Stimulated activated CD4-positive, alpha-beta T cell treated with anti-CD3 and anti-CD28 coated beads, Interleukin-4, amount 100 ng/mL, for 24 hours (primary cell): ENCODE measurements at places on chromosomes 3 and 15.

- no peak for DNase-seq
Observed at GRCh38 chr3:34260271-34261000, 462.0 kb downstream of the PDCD6IP start.

- DNase-seq, result no peak
Observed at GRCh38 chr3:38114875-38115644, 21.9 kb downstream of the ACAA1 start.

GRCh38 chr15:81485806-81486205 is 111.8 kb upstream of the TMC3 start:
- DNase-seq, result no peak

- no peak for DNase-seq
Observed at GRCh38 chr3:39528844-39529243, 61.4 kb downstream of the MOBP start.

GRCh38 chr3:104763007-104763406 is 603.7 kb upstream of the ALCAM start:
- no peak for DNase-seq

DNA sequence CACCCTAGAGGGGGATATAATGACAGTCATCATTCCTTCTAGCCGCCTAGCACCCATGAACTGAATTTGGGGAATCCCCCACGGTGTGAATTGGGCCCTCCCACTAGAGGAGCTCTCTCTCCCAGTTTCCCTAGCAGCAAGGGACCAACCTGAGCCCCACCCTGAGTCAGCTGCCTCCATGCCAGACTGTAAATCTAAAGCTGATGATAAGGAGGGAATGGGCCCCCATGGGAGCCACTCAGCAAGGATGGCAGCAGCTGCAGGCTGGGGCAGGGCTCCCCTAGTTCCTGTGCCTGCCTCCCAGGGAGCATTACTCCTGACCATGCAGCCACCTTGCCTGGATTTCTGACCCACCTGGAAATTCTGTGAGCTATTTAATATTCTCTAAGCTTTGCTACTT is 57.0 kb upstream of the PXYLP1 start:
- DNase-seq, result no peak

DNA sequence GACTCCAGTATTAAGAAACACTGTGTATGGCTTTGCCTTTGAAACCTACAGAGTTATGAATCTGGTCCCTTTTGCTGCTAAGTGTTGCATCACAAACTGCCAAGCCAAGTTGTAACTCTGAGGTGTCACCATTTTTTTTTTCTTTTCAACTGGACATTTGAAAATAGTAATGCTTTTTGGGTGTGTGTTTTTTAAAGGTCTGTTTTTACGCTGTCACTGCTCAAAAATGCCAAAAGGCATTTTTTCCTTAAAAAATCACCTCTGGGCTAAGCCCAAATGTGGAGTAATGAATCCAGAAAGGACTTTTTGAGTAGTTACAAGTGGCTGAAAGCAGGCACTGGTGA is 9.5 kb downstream of the SMAD3 start:
- no peak for DNase-seq

DNA sequence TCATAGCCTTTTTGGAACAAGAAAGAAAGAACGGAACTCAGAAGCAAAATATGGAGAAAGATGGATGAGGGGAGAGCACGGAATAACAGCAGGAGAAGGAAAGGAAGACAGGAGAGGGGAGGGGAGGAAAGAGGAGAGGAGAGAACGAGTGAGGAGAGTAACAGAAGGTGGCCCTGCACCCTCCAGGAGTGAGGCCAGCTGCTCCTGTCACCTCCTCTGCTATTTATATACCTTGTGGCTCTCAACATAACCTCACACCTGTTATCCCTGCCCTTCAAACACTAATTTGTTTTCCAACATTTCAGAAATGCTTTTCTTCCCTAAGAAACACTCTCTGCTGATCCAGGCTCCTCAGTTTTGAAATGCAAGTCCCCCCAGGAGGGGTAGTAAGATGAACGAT is 53.4 kb upstream of the ATP2B2 start:
- no peak for DNase-seq

DNA sequence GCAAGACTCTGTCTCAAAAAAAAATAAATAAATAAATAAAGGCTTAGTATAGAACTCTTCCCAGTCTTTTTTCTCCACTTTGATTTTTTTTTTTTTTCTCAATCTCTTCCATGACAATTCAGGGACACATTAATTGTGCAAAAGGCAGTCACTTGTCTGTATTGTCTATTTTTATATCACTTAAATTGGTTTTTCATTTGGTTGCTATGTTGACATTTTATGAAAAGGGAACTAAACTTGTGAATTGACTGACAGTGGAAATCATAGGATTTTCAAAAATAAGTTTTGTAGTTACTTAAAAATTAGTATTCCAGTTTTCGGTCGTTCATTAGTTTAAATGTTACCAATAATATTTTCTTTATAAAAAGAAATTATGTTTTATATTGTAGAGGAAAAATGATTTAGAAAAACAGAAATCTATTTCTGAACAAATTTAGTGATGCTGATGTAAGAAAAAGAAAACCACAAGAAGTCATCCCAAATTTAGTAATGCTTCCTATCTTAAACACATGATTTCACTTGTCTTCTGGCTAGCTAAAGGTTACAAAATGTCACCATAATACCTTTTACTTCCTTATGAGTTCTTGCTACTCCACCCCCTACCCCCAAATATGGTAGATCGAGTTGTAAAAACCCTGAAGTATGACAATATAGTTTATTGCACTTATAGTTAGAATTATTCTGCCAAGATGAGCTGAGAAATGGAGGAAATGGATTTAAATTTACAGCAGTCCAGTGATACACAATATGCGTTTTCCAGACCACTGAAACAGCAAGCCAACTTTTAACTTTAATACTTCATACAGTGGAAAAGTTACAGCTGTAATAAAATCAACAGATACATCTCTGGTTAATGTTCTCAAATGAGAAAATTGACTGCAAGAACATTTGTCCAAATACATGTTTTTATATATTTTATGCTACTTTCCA is 37.0 kb downstream of the PPARG start:
- no peak for DNase-seq

DNA sequence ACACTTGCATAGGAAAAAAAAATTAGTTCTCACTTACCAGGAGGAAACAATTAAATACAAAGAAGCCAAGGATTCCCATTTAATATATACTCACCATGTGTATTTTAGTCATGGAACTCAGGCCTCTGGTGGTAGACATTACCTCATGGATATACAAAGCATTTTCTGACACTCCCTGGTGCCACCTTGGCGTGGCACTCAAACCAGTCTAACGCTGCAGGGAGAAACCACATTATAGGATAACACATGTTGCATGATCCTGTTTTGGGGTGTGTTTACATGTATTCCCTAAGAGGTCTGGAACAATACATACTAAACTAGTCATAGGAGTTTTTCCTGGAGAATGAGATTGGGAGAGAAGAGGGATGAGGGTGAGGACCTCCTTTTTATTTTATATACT is 5.9 kb upstream of the RTF1 start:
- no peak for DNase-seq

GRCh38 chr3:98903705-98904481 is 2.4 kb upstream of the DCBLD2 start:
- no peak for DNase-seq

- DNase-seq, result no peak
Observed at GRCh38 chr3:36817806-36818533, 53.6 kb upstream of the DCLK3 start.

DNA sequence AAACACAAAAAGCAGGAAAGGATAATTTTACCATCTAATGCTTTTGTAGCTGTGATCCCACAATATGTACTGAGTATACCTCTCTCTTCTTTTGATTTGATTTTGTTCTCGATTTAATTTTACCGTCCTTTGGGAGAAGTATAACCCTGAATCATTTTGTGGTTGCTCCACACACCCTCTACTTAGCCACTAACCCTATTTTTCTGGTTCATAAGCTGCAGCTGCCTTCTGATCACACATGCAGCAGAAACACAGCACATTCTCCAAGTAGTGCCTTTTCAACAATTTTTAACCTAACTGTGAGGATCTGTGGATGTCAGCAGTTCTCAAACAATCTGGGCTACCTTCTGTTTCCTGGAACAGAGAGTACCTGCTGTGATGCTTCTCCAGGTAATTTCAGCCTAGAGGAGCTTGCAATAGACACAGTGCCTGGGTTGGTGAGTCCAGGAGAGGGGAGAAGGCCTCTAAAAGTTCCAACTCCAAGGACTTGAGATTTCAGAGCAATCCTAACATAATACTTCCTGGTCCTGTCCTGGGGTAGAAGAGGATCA is 40.3 kb downstream of the HGD start:
- no peak for DNase-seq

- DNase-seq, result no peak
Observed at GRCh38 chr15:24940236-24940635, 14.6 kb upstream of the SNRPN start.

DNA sequence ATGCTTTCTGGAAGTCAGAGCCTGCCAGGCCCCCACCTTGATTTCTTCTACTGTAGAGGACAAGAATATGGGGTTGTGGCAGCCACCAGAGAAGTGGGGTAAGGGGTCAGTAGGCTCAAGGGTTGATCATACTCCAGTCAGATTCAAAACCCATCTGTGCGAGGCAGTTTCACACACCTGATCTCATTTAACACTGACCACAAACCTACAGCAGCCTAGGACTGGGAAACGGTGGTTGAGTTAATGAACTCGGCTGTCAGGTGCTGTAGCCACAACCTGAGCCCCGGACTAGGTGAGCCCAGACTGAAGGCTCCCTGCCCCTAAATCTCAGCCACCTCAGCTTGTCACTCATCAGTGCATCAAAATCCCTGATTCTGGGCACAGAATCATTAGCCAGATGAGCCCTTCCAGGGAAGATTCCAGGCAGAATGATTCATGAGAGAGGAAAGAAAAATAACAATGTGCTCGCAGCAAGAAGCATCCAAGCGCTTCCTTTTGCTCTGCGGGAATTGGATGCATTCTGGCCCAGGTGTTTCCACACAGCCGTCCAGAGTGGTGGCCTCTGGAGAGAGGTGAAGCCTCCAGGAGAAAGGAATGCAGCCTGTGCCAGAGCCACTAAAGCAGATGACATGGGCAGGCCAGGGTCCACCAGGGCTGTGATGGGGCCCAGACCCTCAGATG is 102.1 kb downstream of the SRGAP3 start:
- no peak for DNase-seq

GRCh38 chr3:159882790-159883779 is 105.5 kb upstream of the IL12A start:
- no peak for DNase-seq

- DNase-seq, result no peak
Observed at GRCh38 chr15:66172324-66172980, 81.1 kb downstream of the MEGF11 start.

GRCh38 chr15:23416349-23417276 is 30.4 kb downstream of the GOLGA6L2 start:
- no peak for DNase-seq

- no peak for DNase-seq
Observed at GRCh38 chr3:100458814-100459213, 33.6 kb upstream of the TMEM45A start.

- no peak for DNase-seq
Observed at GRCh38 chr3:45132568-45133211, 13.5 kb downstream of the CDCP1 start.

- no peak for DNase-seq
Observed at GRCh38 chr3:67946436-67946835, 292.0 kb upstream of the SUCLG2 start.

DNA sequence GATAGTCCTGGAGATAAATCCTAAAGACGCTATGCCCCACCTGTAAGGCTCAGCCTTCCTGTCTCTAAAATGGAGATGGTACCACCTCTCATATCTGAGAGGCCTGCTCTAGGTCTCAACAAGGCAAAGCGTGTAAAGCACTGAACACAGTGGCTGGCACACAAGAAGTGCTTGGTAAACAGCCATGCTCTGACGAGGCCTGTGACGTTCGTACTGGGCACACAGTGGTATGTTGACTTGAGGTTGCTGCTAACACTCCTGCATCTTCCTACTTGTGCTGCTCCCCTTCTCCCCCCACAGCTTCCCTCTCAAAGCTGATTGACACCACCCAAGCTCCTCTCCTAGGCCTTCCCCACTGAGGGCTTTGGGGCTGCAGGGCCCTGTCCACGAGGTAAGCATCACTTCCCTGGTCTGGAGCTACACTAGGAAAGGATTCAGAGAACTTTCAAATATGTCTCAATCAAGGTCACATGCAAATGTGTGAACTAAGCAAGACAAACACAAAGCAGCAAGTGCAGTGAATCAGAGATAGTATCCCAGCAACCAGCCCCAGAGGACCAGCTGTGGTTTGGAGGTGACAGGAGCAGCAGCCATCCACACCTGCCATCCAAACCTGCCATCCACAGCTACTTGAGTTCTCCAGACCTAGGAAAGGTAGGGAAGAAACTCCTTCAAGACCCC is 177.5 kb downstream of the STT3B start:
- DNase-seq, result no peak

- no peak for DNase-seq
Observed at GRCh38 chr3:181418233-181418632, 293.5 kb upstream of the SOX2 start.

DNA sequence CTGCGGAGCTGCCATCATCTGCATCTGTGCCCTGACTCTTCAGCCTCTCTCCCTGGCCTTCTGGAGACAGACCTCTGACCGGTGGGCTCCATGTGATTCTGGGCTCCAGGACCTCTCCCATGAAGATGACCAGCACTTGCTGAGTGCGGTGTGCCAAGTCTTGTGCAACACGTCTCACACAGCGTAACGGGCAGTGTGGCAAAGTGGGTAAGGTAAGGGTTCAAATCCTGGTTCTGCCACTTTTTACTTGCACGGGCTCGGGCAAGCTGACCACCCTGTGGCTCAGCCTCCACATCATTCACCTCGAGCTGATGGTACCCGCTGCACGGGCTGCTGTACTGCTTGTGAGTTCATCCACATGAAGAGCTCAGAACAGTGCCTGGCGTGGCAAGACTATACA is 6.5 kb upstream of the SYNM start:
- DNase-seq, result no peak

- no peak for DNase-seq
Observed at GRCh38 chr3:126934031-126934531, 48.8 kb upstream of the PLXNA1 start.

GRCh38 chr3:8456412-8456811 is 45.2 kb upstream of the LMCD1 start:
- no peak for DNase-seq

DNA sequence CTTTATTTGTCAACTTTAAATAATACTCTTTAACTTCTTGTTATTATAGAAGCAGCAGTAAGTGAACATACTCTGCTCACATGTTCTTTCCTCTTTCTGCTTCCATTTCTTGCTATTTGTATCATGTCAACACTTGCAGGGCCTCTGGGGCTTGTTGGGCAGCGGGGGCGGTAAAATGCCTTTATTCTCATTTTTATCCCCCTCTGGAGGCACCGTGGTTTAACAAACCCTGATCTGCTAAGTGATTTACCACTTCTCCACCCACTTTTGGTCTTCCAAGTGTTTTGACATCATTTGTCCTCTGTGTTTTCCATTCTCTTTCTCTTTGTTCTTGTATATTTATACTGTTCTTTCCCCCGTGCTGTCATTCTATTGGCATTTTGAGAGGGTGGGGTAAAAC is 33.9 kb downstream of the SCN10A start:
- DNase-seq, result no peak
